Naive thymus-derived CD8-positive, alpha-beta T cell (primary cell): ENCODE measurements at places on chromosomes 12 and 14.

DNA sequence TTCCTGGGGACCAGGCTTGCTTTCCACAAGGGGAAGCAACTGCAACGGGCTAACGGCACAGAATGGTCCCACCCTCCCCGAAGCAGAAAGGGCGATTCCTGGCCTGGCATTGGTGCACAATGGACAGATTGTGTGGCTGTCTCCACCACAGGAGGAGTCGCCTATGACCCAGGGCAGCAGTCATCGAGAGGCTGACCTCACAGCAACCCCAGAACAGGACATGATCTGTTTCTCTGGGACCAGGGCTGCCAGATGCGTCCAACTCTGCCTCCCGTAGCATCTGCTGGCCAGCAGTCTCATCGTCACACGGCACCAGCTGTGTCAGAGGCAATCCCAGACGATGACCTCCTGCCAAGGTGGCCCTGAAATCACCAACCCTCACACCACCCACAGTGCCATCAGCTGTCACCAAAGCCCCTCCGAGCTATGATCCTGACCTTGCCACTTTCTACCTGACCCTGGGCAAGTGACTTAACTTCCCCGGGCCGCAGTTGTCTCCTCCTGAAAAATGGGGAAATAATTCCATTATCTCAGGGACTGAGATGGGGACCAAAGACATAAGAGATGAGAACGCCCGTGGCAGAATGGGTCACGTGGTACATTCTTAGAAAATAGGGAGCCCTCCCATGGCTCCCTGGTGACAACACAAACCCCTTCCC, 86.7 kb downstream of the CHGA start:
- no peak for DNase-seq

DNA sequence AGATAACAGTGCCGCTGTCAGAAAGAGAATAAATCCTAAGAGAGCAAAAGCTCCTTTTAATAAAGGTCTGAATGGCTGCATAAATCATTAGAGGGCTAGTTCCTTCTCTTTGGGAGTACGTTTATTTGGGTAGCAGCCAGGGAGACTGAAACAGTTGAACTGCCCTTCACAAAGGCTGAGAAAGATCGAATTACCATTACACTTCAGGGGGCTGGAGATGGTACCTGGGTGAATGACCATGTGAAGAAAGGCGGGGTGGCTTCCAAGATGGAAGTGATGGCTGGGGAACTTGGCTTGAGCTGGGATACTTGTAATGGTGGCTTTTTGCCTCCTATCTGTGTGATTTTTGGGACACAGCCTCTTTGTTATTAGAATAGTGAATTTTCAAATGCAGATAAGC, 1.7 kb upstream of the FGD4 start:
- DNase-seq: no peak

- DNase-seq: no peak
These were observed 36.8 kb downstream of the IQSEC3 start for GRCh38 chr12:103169-103981.

DNA sequence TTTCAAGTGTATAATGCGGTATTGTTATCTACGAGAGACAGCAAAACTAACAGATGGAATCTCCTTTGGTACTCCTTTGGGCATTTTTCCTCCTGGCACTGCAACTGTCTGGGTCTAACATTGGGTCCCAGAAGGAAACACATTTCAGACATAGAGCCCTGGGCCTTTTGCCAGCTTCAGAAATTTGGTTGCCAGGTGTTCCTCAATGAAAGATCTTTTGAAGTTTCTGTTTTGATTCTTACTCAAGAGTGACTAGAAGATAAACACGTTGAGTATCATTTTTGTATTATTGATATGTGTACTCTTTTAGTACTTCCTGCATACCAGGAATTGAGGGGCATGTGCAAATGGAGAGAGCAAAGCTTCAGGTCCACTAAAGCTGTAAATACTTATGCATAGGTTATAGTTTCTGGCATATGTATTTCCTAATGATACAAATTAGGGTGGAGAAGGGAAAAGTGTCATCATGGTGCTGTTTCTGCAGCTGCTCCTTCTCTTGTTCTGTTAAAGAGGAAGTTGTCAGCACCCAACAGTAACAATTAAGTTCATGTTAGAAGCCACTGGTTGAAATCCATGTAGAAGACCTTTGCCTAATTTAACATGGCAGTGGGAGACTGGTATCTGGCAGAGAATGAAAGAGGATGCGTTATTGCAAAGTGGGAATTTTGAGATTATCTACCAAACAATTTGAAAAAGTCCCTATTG, 53.5 kb downstream of the SLC38A6 start:
- DNase-seq: no peak

DNA sequence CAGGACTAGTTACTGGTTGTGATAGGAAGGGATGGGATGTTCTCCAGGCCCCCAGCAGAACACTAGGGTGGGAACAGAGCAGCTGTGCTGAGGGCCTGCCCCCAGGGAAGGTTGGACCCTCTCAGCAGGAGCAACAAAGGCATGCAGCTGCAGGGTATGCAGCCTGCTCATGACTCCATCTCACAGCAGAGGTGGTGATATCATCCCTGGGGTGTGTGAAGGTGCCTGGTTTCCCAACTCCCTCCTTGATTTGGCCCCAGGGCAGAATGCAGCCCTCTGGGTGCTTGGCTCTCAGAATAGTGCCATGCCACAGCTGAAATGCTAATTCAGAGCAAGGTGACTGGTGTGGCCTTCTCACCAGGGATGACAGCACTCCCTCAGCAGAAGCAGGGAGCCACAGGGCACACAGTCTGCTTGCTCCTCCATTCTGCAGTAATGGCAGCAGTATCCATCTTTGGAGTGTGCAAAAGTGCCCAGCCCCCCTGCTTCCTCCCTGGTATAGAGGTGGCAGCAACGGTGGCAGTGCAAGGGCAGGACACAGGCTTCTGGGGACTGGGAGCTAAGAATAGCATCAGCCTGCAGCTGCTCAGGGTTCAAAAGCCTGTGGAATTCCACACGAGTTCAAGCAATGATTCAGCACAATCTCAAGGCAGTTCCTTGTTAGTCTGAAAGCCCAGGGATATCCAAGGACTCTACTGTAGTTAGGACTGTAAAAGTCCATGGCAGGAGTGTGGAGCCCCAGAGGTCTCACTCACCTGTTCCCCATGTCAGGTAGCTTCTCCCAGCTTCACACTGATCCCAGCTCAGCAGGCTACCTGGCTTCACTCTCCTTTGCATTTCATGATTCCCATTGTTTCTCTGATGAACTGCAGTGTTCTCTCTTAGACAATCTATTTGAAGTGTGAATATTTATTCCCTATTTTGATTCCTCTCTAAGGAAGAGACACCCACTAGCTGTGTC, 298.1 kb upstream of the FOXG1 start:
- DNase-seq: no peak

GRCh38 chr14:64417055-64417770, 29.1 kb downstream of the MTHFD1 start:
- no peak for DNase-seq

DNA sequence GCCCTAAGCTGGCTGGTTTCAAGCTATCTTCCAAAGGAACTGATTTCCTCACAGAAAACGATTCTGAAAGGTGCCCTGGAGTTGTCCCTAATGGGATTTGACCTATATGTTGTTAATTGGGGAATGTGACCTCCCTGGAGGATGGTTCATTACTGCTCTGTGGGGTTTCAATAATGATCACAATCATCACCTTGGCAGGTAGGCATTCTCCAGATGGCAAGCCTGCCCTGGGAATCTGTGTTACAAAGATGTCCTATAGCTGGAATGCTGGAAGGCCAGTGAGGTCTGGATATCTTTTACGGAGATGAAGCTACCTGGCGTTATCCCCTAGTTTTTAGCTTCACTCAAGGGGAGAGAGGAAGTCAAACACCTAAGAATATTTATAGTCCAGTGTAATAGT, 167.6 kb downstream of the TTC8 start:
- DNase-seq: no peak

DNA sequence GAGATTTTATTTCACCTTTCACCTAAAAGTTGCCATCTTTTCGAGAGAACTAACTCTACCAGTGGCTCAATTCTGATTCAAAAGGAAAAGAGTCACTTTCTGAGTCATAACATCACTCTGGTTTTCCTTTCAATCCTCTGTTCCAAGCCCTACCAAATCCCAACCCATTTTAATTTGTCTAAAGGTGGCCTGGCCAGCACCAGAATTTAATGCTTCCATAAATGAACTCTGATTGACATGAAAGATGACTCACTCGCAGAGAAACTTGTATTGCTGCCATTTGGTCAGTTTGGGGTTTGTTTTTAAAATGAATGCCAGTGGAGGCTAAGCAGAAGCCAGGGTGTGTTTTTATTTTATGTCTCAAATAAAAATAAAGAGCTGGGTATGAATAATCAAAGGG, 117.4 kb upstream of the SOX5 start:
- DNase-seq: no peak

DNA sequence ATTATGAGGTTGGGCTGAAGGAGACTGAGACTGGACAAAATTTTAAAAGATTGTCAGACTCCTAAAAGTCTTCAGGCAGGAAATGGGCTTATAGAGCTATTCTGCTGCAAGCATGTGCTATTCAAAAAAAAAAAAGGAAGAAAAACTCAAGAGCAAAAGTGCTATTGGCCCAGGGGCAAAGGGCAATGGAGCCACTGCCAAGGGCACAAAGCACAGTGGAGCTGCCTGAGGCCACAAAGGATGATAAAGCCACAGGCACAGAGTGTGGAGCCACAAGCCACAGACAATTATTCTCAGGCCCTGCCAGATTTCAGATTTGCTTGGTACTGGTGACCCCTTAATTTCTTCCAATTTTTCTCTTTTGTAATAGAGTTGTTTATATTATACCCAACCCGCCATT, 29.6 kb upstream of the GRIN2B start:
- no peak for DNase-seq

DNA sequence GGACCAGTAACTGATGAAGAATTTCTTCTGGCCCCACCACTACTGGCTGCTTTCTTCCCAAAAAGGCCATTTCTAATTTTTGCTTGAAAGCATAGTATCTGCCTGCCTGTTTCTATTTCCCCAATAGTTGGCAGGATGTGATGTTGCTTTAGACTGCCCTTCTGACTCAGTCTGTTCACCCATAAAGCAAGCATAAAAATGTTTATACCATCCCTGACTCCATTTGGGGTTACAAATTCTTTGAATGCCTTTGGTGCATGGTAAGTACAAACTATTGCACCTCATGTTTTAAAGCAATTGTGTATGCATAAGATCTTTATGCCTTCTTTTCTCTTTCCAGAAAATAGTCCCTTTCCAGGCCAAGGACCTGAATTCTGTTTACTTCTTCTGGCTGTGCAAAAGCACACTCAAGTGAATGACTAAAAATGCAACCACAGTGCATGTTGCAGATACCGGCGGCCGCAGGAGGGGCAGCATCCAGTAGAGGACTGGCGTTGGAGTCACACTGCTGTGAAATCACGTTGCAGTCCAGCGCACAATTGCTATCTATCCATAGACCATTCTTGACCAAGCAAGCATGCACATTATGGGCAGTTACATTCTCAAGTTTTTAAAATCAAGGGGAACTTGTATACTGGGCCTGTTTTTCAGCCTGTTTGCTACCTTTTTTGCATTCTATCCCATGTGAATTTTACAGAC, 82.4 kb downstream of the SLC5A8 start:
- no peak for DNase-seq

GRCh38 chr14:52729585-52729924, 411 bp upstream of the STYX start:
- no peak for DNase-seq

DNA sequence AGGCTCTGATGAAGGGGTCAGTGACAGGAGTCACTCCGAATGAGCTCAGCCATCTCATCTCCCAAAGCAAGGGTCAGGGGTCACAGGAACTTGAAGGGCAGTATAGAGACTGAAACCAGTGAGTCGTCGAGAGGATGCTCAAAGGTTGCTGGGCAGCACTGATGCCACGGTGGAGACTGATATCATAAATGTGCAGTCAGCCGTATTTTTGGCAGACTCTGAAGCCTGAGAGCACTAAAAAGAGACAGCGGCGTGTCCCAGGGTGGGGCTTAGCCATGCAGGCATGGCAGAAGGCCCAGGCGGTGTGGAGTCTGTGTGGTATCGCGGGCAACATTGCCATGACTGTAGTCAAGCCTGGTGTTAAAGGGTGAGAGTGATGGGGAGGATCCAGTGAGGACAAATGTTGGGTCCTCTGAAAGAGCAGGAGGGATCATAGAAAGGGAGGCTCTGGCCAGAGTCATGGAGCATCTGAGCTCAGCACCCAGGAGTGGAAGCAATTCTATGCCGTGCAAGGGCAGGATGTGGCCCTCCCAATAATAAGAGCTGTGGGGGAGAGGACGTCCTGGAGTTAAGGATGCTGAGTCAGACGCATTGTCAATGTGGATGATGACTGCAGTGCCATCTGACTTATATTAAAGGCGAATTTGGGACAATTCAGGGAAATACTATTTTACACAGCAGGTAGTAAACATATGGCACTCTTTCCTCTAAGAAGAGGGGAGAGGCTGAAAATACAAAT, 241.2 kb upstream of the FKBP4 start:
- no peak for DNase-seq

DNA sequence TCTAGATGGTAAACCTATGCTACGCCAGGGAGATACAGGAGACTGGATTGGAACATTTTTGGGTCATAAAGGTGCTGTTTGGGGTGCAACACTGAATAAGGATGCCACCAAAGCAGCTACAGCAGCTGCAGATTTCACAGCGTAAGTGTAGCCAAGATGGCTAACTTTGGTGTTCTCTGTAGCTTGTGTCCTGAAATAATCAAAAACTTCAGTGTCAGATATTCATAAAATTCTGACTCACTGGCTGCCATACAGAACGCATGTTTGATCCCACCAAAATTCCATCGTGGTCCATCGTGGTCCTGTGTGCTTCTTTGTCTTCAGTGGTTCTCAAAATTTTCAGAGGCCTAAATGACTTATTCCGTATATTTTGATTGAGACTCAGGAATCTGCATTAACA, 1.3 kb downstream of the STRAP start:
- no peak for DNase-seq

DNA sequence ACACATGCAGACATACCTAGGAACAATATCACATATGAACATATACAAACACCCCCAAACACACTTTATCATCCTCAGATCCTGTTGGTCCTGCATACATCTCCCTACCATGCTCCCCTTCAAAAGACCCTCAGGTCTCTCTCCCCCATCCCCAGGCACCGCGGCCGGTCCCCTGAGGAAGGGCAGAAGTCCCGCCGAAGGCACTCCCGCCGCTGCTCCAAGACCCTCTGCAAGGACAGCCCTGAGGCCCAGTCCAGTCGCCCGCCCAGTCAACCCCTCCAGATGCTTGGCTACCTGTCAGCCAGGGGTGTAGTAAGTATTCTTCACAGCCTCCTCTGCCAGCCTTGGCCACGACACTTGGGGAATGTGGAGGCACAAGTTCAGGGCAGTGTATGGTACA, 48.2 kb upstream of the HSPB8 start:
- DNase-seq: no peak

DNA sequence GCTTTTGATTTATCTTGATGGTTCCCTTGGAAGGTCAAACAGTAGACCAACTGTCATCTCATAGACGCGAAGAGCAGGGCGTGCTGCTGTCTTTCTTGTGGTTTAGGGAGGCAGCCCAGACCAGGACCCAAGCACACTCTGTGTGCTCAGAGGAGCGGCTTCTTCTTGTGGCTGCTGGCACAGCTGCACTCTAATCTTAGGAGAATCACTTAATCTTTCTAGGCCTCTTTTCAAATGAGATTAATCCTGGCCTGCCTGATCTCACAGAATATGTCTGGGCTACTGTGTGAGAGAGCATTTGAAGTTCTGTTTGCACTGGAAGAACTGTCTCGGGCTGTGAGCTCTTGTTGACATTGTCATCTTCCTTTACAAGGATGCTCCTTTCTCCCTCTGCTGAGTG, 60.0 kb upstream of the TRAF3 start:
- DNase-seq: no peak
